ENCODE measurements at places on chromosomes 16 and 17. TPM values are rescaled to one million over a fixed set of nuclear protein-coding genes. Genes with fewer than 3 reads are reported as not detected.
A peak's percentile ranks its signal among the peaks of the same experiment; 100 is the strongest.

GRCh38 chr17:48023400-48024148 lies 14.0 kb downstream of the COPZ2 start:
- no peaks in the 10 kb centered on the region for H3K36me3 ChIP-seq
- DNase-seq = peak; percentile 20
- H3K4me3 ChIP-seq = peak overlapping the region; percentile 61
- H3K27ac ChIP-seq = peak overlapping the region; percentile 76

- no peaks in the 10 kb centered on the region for H3K27me3 ChIP-seq
- 0 out of 2 replicates have a peak, but pooled peaks cover 4% of the 10 kb centered on the region for H3K4me1 ChIP-seq
- H3K36me3 ChIP-seq = 0 out of 2 replicates have a peak, but pooled peaks cover 7% of the 10 kb centered on the region
- no peak overlapping the region for H3K27ac ChIP-seq
- peak; percentile 36 for DNase-seq
Measured at GRCh38 chr17:54948380-54948779, 20.1 kb downstream of the COX11 start.

DNA sequence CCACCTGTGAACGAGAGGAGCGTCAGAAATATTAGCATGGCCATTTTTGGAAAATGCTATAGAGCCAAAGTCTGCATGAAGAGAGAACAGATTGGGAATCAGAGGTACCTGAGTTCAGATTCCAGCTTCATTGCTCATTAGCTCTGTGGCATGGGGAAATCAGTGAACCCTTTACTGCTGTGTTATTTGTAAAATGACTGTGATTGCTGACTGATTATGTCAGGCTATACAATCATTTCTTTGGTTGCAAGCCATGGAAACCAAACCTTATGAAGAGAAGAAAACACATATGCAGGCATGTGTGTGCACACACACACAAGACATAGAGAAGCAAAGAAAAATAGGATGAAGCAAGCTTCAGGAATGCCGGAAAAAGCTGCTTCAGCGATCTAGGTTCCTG lies 101.4 kb upstream of the HSBP1 start:
- DNase-seq = no peak
- no peak overlapping the region for H3K4me3 ChIP-seq
- H3K27ac ChIP-seq = no peak overlapping the region
- H3K4me1 ChIP-seq = no peaks in the 10 kb centered on the region

KCNAB3 gene
- 3.5 TPM for total RNA-seq

ADAP2 gene
- total RNA-seq = 2.4 TPM

- no peak overlapping the region for H3K27ac ChIP-seq
- H3K4me3 ChIP-seq = no peak overlapping the region
- no peaks in the 10 kb centered on the region for H3K36me3 ChIP-seq
- no peak for DNase-seq
- H3K4me1 ChIP-seq = no peaks in the 10 kb centered on the region
Measured at GRCh38 chr17:61815863-61816503, 47.3 kb downstream of the BRIP1 start.

NFATC2IP gene
- total RNA-seq = 47.3 TPM

- H3K4me3 ChIP-seq = no peak overlapping the region
- no peak overlapping the region for H3K27ac ChIP-seq
- no peaks in the 10 kb centered on the region for H3K4me1 ChIP-seq
- no peak for DNase-seq
- no peaks in the 10 kb centered on the region for H3K27me3 ChIP-seq
Measured at GRCh38 chr17:74954115-74954514, 18.4 kb downstream of the OTOP3 start.

DNA sequence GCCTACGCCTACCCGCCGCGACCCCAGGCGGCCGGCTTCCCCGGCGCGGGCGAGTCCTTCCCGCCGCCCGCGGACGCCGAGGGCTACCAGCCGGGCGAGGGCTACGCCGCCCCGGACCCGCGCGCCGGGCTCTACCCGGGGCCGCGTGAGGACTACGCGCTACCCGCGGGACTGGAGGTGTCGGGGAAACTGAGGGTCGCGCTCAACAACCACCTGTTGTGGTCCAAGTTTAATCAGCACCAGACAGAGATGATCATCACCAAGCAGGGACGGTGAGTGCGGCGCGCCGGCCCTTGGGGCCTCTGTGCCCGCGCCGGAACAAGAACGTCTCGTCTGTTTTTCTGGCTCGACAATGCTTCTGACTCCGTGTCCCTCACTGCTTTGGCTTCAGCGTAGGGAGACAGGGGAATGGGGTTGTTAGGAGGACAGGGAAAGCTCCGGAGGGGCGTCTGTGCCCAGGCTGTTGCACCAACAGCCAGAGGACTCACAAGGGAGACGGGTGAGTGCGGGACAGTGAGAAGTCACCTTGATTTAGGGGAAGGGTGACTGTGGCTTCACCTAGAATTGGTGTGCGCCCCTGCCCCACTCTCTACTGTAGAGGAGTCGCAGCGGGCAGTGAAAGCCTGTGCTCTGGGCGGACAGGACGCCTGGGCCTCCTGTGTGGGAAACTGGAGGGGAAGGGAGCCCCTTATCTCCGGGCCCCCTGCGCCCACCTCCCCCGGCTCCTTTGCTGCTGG lies 806 bp downstream of the TBX21 start:
- no peak overlapping the region for H3K27ac ChIP-seq
- peak overlapping the region; percentile 28 for H3K4me3 ChIP-seq
- no peaks in the 10 kb centered on the region for H3K36me3 ChIP-seq
- DNase-seq = no peak
- peaks cover 12% of the 10 kb centered on the region for H3K27me3 ChIP-seq

DNA sequence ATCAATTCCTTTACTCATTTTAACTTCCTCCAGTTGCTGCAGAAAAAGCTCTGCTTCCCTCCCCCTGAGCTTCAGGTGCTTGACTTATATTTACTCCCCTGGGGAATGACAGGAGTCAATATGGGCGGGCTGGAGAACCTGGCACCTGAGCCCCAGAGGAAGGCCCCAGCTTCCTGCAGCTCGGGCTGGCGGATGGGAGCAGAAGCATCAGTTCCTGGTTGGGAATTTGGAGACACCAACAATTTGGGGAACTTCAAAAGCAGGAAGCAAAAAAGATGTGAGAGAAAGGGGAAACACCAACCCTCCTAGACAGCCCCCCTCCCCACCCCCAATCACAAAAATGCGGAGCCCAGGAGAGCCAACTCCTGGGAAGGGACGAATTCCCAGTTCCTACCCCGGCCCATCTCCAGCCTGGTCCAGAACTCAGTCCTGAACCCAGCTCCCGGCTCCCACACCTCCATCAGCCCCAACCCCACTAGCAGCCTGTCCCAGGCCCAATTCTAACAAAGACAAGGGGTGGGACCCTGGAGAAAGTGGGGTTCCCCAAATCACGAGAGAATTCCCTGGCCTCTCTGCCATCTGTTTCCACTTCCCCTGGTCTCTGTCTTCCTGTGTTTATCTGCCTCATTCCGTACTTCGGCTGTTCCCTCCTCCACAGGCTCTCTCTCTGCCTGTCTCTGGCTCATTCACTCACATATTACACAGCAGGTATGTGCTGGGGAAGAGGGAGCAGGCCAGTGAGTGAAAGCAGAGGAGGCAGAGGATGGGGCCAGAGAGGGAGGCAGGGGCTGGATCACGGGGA lies 16.2 kb upstream of the ASGR2 start:
- no peak overlapping the region for H3K4me3 ChIP-seq
- no peak for DNase-seq
- H3K4me1 ChIP-seq = no peaks in the 10 kb centered on the region
- no peaks in the 10 kb centered on the region for H3K36me3 ChIP-seq
- peak overlapping the region; percentile 29 for H3K27ac ChIP-seq

MOSMO gene
- 20.6 TPM for total RNA-seq

GRCh38 chr17:63124536-63124935 lies 158.5 kb downstream of the TANC2 start:
- no peak overlapping the region for H3K4me3 ChIP-seq
- H3K27me3 ChIP-seq = no peaks in the 10 kb centered on the region
- H3K27ac ChIP-seq = peak overlapping the region; percentile 60

SPNS2 gene
- 1.9 TPM for total RNA-seq

RAMP2 gene
- 1.1 TPM for total RNA-seq

DNA sequence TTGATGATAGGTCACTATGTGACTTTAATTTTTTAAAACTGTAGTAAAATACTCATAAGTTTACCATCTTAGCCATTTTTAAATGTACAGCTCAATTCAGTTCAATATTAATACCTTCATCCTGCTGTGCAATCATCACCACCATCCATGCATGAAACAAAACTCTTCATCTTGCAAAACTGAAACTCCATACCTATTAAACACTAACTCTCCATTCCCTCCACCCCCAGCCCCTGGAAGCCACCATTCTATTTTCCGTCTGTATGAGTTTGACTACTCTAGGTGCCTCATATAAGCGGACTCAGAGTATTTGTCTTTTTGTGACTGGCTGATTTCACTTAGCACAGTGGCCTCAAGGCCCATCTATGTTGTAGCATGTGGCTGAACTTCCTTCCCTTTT lies 9.4 kb upstream of the CNEP1R1 start:
- no peaks in the 10 kb centered on the region for H3K36me3 ChIP-seq
- H3K4me1 ChIP-seq = no peaks in the 10 kb centered on the region
- no peak overlapping the region for H3K4me3 ChIP-seq
- no peak for DNase-seq

DNA sequence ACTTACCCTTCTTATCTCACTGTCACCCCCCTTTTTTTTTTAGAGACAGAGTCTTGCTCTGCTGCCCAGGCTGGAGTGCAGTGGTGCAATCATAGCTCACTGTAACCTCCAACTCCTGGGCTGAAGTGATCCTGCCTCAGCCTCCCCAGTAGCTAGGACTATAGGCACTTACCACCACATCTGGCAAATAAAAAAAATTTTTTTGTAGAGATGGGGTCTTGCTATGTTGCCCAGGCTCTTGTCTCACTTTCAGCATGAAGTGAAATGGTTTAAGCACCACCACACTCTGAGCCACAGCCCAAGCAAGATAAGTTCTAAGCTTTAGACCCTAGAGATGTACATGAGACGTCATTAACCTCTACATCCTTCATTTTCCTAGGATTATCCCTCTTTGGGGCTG lies 34.5 kb upstream of the EFCAB13 start:
- no peaks in the 10 kb centered on the region for H3K27me3 ChIP-seq
- H3K4me3 ChIP-seq = no peak overlapping the region

TMIGD1 gene
- total RNA-seq = not detected

DNA sequence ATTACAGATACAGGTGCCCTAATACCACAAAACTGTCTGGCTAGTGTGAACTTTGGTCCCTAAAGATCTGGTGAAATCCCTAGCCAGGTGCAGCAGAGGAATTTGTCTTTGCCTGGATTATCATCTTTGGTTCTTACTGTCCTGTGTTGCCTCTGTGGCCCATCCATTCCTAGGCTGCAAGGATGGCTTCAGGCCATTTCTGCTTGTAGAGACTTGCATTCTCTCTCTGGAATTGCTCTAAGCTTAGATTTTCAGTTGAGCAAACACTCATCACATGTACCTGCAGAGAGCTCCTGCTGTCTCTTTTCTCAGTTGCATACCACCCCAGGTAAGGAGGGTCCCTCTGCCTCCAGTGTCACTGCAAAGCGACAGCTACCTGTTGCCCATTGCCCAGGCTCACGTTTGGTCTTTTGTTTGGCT lies 114.9 kb downstream of the PRKCA start:
- peaks cover 8% of the 10 kb centered on the region for H3K4me1 ChIP-seq
- no peak overlapping the region for H3K27ac ChIP-seq
- H3K27me3 ChIP-seq = no peaks in the 10 kb centered on the region
- no peak overlapping the region for H3K4me3 ChIP-seq

- no peak for DNase-seq
- H3K4me1 ChIP-seq = no peaks in the 10 kb centered on the region
- H3K36me3 ChIP-seq = no peaks in the 10 kb centered on the region
- no peaks in the 10 kb centered on the region for H3K27me3 ChIP-seq
- H3K27ac ChIP-seq = no peak overlapping the region
Measured at GRCh38 chr17:68462381-68463210, 5.3 kb upstream of the WIPI1 start.

All from Panc1 (cell line).